Kidney epithelial cell (primary cell): ENCODE measurements at places on chromosomes 12 and 14. TPM values are rescaled to one million over a fixed set of nuclear protein-coding genes. Genes with fewer than 3 reads are reported as not detected.

- DNase-seq = no peak
Measured at GRCh38 chr12:59938190-59938962, 342.5 kb downstream of the SLC16A7 start.

Gene FZD10
- 5.1 and 5.5 TPM in 2 replicates for total RNA-seq

DNA sequence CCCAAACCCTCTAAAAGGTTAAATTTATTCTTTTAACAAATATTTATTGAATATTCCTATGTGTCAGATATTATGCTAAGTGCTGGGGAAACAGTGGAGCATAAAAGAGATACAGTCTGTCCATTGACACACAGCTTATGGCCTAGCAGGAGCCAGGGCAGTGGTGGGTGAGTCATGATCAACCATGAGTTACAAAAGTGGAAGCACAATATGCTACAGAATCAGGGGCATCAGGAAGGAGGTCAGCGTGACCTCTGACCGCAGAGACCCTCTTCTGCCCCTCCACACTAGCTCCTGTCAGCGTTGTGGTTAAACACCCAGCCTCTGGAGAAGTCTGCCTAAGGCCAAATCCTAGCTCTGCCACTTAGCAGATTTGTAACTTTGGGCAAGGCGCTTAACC is 4.7 kb upstream of the PPP1R1A start:
- DNase-seq = peak; percentile 44

DNA sequence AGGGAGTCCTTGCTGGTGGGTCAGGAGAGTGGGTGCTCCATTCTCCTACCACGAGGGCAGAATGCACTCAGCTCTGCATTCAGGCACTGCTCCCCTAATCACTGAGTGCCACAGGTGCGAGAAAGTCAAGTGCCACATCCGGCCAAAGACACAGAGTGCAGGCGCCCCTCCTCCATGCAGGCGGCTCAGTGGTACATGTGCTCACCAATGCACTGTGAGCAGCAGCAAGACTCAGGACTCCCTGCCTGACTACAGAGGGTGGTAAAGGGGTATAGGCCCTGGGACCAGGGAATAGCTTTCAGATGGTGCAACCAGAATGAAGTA is 32.9 kb downstream of the ZFYVE21 start:
- no peak for DNase-seq

GRCh38 chr12:124445121-124445718 is 122.2 kb downstream of the NCOR2 start:
- DNase-seq = no peak

Gene KRT80
- total RNA-seq = 18.5 and 19.4 TPM in 2 replicates

- no peak for DNase-seq
Measured at GRCh38 chr12:81811778-81812125, 52.6 kb upstream of the PPFIA2 start.

Gene ALG10B
- total RNA-seq = 3.3 and 3.9 TPM in 2 replicates
